ENCODE measurements at places on chromosomes 7 and 10.

- peak; percentile 62 for DNase-seq
Measured at GRCh38 chr10:15209827-15210509, 41.5 kb upstream of the NMT2 start.

- DNase-seq: no peak
Measured at GRCh38 chr7:12865593-12865992, 178.2 kb downstream of the ARL4A start.

- DNase-seq: no peak
Measured at GRCh38 chr10:112203328-112204076, 19.9 kb upstream of the GPAM start.

- no peak for DNase-seq
Measured at GRCh38 chr10:21161647-21162046, 264.5 kb upstream of the NEBL start.

DNA sequence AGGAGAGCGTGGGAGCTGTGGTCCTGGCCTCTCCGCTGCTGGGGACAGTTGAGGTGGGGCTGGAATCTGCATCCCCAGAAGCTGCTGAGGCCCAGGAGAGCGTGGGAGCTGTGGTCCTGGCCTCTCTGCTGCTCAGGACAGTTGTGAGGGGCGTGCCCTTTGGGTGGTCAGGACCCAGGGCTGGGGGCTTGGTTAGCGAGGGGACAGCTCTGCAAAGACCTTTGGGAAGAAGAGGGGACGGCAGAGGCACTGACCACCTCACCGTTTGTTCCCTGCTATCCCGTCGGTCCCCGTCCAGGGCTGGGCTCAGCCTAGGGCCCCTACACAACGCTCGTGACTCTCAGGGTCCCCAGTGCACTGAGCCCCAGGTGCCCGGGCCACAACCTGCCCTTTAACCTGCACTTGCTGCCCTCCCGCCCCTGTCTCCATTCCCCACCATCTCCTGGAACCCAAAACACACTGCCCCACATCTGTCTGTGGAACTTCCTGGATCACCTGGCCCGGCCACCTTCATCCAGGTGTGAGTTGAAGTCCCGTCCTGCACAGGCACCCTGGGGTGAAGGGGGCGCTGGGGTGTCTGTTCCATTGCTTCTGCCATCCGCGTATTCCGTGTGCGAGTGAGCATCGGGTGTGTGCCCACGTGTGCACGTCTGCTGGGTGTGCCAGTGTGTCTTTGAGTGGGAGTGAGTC lies 14.1 kb downstream of the FOXL3 start:
- DNase-seq: no peak

- DNase-seq: no peak
Measured at GRCh38 chr10:83545901-83546391, 593.4 kb upstream of the GHITM start.

GRCh38 chr7:99806839-99807478 lies 20.9 kb upstream of the CYP3A43 start:
- no peak for DNase-seq

GRCh38 chr10:11810313-11810766 lies 12.8 kb upstream of the PROSER2 start:
- no peak for DNase-seq

DNA sequence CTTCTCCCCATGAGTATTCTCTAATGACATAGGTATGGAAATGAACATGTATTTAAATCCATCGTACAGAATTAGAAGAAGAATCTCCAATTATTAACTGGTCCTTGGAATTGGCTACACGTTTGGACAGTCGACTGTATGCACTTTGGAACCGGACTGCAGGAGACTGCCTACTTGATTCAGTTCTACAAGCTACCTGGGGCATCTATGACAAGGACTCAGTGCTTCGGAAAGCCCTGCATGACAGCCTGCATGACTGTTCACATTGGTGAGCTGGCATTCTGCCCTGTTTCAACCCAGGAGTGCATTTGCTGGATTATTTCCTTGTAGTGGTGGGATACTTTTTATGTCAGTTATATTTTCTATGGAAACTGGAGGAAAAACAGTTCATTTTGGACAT lies 32.2 kb downstream of the ZRANB1 start:
- no peak for DNase-seq

GRCh38 chr10:42950606-42951485 lies 126.0 kb upstream of the RET start:
- DNase-seq: no peak

DNA sequence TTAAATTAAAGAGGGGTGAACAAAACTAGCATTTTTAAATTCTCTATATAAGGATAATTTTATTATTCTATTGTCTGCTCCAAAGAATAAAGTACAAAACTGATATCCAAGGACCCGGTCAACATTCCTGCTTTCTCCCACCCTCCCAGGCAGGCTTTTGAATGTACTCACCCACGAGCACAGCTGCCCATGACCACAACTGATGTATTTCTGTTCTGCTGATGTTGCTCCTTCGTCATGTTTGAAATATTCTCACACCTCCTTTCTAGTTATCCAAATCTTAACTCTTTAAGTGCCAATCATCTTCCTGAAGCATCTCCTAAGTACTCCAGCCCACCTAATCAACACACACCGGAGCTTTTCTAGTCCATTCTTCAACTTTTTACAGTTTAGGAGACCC lies 46.7 kb downstream of the CALD1 start:
- no peak for DNase-seq

GRCh38 chr7:117916309-117916708 lies 43.1 kb upstream of the CTTNBP2 start:
- no peak for DNase-seq

GRCh38 chr10:53489335-53490182 lies 717.0 kb upstream of the MBL2 start:
- DNase-seq: no peak

DNA sequence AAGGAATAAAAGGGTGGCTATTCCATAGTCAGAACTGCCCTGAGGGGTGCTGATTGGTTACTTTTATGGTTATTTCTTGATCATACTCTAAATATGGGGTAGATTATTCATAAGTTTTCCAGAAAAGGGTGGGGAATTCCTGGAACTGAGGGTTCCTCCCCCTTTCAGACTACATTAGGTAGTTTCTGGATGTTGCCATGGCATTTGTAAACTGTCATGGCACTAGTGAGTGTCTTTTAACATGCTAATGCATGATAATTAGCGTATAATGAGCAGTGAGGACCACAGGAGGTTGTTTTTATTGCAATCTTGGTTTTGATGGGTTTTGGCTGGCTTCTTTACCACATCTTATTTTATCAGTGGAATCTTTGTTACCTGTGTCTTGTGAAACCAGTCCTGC lies 26.5 kb upstream of the POT1 start:
- no peak for DNase-seq

DNA sequence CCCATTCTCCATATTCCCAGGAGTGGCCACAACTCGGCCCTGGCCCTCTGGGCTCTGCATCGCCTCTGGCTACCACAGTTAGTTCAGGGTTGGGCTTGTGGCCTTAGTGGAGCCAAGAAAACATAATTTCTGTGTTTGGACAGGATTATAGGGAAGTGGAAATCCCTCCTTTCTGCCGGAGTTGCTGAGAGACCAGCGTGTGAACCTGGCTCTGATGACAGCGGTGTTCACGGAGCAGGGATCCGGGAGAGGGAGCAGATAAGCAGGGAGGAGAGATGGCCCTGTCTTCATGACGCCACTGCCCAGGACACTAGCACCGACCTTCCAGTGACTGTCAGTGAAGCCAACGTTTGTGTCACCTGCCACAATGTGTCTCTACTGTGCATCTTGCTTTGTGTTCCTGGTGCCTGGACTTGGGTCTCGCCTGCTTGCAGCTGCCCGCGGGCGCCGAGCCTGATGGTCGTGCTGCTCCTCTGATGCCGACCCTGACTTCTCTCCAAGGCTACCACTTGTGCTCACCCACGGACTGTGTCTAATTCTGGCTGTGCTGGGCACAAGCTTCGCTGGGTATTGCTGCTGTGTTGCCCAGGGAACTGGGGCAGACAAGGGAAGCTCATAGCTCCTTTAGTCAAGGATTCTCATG lies 67.0 kb upstream of the VIPR2 start:
- no peak for DNase-seq

- no peak for DNase-seq
Measured at GRCh38 chr7:107268594-107268993, 99.8 kb downstream of the HBP1 start.

GRCh38 chr7:41942468-41943093 lies 239.7 kb upstream of the INHBA start:
- no peak for DNase-seq

GRCh38 chr10:55628260-55628701 lies 732.8 kb downstream of the ZWINT start:
- DNase-seq: no peak

DNA sequence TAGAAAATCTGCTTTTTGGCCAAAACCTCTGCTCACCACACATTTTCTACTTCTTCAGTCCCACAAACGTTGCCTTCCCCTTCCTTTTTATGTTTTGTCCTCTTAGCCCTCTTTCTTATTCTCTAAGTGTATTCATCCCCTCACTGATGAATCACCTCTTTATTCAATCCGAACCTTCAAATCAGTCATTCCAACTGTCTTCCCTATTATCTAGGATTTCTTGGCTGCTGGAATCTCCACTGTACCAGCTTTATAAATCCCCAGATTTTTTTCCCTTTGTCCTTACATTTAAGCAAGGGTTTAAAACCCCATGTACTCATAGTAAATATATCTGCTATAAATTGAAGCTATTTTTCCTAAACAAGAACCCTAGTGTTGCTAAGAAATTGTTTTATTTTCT lies 176.9 kb downstream of the SEMA3A start:
- DNase-seq: no peak

GRCh38 chr10:109914966-109915365 lies 8.3 kb downstream of the XPNPEP1 start:
- no peak for DNase-seq

GRCh38 chr7:37899712-37900247 lies 16.8 kb downstream of the SFRP4 start:
- DNase-seq: no peak

DNA sequence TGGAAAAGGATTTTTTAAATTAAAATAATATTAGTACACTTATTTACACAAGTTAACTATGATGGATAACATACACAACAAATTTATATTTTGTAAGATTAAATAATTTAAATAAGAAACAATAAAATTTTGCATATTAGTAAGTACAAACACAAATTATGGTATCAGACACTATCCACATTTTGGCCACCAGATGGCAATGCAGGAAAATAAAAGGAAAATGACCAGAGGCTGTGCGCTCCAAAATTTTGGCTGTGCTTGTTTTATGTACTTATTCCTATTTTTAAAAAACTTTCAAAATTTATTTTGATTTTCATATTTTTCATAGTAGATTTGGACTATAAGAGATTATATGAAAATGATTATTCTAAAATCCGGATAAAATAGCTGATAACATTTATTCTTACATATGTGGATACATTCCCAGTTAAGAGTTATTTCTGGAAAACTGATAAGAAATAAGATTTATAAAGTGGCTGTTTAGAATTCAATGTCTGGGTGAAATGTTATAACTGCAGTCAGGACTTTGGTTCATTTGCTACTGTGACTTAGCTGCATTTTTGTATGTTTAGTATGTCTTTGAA lies 274.7 kb upstream of the HGF start:
- DNase-seq: no peak

- DNase-seq: no peak
Measured at GRCh38 chr10:70913893-70914240, 25.5 kb upstream of the PCBD1 start.

GRCh38 chr10:22911889-22912762 lies 15.7 kb upstream of the ARMC3 start:
- DNase-seq: no peak

- no peak for DNase-seq
Measured at GRCh38 chr7:90723233-90723632, 127.1 kb downstream of the CDK14 start.

- no peak for DNase-seq
Measured at GRCh38 chr7:108375668-108376067, 80.6 kb downstream of the NRCAM start.

DNA sequence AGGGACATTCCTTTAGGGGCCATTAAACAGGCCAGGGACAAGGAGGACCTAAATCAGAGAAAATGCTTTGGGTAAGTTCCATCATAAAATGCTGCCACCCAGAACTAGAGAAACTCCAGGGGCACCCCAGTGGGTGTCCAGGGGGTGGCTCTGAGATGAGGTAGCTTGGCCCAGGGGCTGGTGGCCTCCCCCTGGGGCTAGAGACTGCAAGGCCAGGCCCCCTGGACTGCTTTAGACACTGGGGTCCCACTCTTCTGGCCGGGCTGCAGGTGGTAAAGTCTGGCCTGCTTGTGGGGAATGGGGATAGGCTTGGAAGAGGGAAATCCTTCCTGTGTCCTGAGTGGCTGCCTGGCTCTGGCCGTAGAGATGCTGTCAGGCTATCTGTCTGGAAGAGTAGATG lies 169.6 kb upstream of the PODXL start:
- DNase-seq: no peak

DNA sequence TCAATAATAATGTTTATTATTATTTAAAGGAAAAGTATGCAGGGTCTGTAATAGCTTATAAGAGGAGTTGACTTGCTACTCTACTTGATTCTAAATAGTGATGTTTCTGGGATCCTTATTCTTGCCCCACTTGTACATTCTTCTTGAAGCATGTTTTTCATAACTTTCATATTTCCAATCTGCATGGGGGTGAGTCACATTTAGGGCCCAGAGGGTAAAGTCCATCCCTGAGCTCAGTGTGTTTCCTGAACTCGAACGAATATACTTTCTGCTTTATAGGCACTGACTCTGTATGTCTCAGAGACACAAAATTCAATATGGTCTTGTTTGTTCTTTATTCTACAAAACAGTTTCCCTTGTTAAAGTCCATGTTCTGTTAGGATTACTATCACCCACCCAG lies 61.0 kb upstream of the SMIM30 start:
- DNase-seq: no peak

DNA sequence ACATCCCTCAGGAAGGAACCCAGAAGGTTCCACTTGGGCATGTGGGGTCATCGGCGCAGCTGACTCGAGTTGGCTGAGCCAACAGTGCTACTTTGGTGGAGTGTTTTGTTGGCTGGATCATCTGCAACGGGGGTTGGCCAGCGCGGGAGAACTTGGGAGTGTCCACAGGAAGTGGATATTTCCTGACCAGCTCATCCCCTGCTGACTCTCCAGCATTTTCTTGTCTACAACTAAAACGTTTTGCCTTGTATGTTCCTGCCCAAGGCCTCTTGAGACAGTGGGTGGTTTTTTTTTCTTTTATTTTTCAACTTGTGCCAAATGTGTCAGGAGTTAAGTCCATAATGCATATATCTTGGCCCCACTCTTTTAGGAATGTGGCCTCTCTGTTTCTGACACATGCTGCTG lies 208.6 kb downstream of the ZNF365 start:
- no peak for DNase-seq

GRCh38 chr7:28292834-28293526 lies 112.4 kb upstream of the JAZF1 start:
- no peak for DNase-seq

DNA sequence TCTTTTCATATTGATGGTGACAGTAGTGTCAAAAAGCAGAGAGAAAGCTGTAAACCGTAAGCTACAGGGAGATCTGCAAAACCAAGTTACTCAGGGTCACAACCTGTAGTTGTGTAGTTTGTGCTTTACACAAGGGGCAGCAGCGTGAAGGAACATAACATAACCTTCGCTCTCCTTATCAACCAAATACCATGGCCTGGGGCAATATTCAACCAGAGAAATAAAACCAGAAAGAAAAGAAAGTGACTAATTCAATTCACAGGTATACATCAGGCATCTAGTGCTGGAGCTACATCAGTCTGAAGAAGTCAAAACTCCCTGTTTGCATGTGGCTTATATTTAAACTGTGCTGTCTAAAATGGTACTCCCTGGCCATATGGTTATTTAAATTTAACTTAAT lies 224.3 kb downstream of the TWIST1 start:
- no peak for DNase-seq

- DNase-seq: no peak
Measured at GRCh38 chr10:80406204-80406603, 2.1 kb upstream of the PRXL2A start.

- no peak for DNase-seq
Measured at GRCh38 chr7:51295440-51296245, 21.0 kb downstream of the COBL start.

All from GM19239 (cell line).